Fibroblast of skin of abdomen (primary cell): ENCODE measurements at places on chromosomes 6 and 20.

- DNase-seq: peak; percentile 90
Observed at GRCh38 chr6:142297996-142298753, 3.6 kb upstream of the ADGRG6 start.

DNA sequence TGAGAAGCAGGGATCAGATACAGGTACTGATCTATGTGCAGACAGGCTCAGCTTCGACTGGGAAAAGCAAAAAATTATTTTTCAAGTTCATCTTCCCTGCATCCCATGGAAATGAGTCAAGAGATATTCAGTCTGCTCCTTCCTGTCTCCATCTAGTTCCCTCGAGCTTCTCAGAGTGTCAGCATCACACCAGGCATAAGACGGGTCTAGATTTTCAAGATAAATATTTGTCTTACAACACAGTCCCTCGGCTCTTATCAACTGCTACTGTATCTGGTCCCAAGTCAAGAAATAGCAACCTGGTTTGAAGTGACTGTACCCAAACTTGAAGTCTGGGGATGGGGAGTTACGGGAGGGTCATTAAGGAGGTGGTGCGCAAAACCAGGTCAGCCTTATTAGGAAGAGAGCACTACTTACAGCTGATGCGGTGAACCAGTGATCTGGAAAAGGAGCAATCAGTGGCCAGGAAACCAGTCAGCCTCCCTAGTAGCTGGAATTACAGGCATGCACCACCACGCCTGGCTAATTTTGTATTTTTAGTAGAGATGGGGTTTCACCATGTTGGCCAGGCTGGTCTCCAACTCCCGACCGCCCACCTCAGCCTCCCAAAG lies 29.7 kb downstream of the ZMYND8 start:
- DNase-seq: peak; percentile 56

DNA sequence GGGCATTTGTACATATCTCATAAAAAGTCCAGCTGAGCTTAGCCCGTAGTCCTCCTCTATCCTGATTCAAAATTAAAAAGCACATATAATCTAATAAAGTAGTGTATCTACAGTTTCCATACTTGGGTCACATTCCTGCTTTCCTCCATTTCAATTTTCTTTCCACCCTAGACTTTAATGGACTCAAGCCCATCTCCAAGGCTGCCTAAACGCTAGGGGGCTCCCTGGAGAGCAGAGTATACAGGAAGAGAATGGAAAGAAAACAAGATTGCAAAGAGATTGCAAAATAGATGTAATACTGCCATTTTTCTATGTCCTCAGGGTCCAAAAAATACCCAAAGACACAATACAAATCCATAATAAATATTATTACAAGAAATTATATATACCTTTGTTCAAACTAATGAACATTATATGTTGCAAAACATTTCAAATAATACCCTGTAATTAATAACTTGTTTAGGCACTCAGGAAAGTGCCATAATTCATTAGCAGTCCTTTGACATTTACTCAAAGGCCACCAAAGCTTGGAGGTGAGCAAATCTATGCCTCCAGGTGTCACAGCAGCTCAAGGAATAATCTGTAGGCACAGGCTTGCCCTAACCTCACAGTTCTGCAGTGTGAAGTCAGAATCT lies 2.4 kb upstream of the MCM3 start:
- DNase-seq: peak; percentile 76

- DNase-seq: no peak
Observed at GRCh38 chr20:64113444-64113775, 6.0 kb upstream of the NPBWR2 start.

GRCh38 chr6:20182926-20183521 lies 29.2 kb downstream of the MBOAT1 start:
- DNase-seq: no peak

DNA sequence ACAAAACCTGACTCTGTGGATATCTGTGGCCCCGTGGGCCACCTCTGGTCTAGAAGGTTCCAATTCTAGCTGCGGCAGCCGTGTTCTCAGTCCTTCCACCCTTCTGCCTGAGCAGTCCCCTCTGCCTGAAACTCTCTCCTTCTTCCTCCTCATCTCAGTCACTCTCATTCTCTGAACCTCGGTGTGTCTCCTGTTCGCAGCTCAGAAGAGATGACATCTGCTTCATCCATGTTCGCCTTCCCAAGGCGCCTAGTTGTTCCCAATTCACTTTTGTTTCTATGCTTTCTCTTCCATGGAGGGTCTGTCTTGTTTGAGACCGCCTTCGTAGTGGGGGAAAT lies 95.5 kb downstream of the CEBPB start:
- DNase-seq: no peak

GRCh38 chr6:710601-711571 lies 17.9 kb upstream of the EXOC2 start:
- DNase-seq: peak; percentile 61

DNA sequence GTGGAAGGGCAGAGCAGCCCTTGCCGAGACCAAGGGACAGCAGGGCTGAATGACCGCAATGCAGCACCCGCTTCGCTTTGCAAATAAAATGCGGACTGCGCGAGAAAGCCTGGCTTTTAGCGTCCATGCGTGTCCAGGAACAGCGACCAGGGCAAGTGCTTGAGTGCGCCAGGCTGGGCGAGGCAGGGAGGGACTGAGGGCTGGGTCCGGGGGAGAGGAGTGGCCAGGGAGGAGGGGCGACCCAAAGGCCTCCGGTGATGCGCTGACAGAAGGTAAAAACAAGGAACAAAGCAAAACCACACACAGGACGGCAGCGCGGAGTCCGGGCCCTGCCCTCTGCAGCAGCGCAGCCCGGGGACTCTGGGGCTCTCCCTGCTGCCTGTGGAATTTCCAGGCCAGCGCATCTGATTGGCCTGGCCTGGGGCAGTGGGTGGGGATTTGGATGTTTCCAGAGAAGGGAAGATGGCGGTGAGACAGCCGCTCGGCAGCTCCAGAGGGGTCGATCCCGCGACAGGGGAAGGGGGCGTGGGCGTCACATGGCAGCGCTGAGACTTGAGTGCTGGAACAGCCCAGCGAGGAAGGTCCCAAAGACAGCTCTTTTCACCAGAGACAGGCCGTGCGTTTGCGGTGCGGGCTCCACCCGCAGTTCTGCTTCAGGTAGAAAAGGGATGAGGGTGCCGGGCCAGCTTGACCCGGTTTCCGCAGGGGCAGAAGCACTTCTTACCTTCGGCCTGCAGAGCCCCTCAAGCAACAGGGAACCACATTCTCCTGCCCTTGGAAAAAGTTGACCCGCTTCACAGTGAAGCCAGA lies 51.8 kb downstream of the SSR1 start:
- peak; percentile 88 for DNase-seq

DNA sequence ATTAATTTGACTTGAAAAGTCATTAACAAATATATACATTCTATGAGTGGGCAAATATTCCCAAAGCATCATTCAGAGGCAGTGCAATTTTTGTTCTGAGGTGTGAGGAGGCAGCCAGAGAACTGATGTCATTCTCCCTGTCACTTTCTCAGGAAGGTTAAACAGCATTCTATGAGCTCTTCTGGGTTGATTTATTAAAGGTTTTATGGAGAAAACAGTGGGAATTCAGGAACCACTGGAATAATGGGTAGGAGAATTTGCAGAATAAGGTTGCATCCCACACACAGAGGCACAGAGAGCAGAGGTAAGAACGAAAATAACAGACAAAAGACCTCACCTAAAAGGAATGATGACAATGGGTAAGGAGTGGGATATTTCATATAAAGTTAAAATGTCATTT lies 860.6 kb downstream of the TFAP2A start:
- DNase-seq: no peak

- peak; percentile 27 for DNase-seq
Observed at GRCh38 chr6:125952764-125953501, 3.6 kb upstream of the HINT3 start.

DNA sequence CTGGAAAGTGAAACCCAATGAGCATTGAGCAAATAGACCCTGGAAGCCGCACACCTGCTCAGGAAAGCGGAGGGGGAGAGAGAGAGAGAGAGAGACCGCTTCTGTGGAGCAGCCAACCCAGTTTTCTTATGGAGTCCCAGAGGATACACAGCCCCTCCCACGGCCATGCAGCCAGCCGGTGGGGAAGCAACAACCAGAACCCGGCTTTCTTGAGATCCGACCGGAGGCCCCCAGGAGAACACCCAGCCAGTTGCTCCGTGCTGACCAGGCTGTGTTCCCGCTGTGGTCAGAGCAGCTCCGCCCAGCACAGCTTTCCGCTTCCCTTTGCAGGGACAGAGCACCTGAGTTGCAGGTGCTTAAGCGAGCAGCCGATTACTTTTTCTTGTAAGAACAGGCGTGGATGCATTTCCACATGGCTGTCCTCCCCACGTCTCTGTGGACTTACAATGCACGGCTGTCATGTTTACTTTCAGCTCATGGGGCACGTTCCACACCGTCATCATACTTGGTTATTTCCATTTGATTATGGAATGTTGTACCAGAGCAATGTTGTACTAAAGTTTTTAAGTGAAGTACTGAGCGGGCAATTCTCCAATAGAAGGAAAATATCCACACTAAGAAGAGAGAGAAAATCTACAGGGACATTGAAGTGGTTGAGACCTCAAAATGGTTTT lies 381.9 kb downstream of the THBS2 start:
- DNase-seq: no peak

GRCh38 chr6:135144673-135145062 lies 36.4 kb upstream of the MYB start:
- DNase-seq: no peak

GRCh38 chr6:157126183-157127098 lies 196.9 kb downstream of the TMEM242 start:
- DNase-seq: no peak

DNA sequence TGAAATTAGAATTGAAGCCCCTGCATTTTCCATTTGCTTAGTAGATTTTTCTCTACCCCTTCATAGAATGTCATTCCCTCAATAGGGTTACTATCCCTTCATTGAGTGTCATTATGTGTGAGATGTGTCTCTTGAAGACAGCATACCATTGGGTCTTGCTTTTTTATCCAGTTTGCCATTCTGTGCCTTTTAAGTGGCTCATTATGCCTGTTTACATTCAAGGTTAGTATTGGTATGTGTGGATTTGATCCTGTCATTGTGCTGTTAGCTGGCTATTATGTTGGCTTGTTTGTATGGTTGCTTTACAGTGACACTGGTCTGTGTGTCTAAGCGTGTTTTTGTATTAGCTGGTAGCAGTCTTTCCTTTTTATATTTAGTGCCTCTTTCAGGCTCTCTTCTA lies 25.7 kb upstream of the TCF21 start:
- no peak for DNase-seq

GRCh38 chr6:160861824-160862223 lies 129.7 kb upstream of the MAP3K4 start:
- DNase-seq: no peak

- no peak for DNase-seq
Observed at GRCh38 chr6:169720207-169720855, 4.0 kb downstream of the PHF10 start.

DNA sequence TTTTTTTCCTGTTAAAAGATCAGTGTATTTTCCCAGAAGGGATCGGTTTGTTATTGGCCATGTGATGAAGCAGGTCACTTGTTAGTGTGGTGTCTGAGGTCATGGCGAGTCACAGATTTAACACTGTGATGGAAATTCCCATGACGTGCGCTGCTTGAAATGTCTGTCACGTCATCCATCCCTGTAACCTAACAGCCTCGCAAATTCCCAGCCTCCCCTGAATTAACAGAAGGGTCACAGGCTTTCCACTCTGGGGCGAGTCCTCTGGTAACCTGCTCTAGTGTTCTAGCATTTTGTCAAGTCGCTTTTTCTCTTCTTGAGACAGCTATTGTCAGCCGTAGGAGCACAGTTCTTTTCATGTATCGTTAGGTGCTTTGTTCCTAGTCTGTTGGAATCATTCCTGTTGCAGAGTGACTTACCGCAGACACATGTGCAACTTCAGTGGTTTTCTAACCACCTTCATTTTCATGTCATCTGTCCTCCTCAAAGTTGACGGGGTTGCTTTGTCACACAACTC lies 137.2 kb downstream of the MAP3K4 start:
- DNase-seq: peak; percentile 37

GRCh38 chr20:47205577-47206123 lies 150.8 kb downstream of the ZMYND8 start:
- DNase-seq: peak; percentile 76

GRCh38 chr6:158262755-158263154 lies 49.5 kb upstream of the TULP4 start:
- DNase-seq: no peak

DNA sequence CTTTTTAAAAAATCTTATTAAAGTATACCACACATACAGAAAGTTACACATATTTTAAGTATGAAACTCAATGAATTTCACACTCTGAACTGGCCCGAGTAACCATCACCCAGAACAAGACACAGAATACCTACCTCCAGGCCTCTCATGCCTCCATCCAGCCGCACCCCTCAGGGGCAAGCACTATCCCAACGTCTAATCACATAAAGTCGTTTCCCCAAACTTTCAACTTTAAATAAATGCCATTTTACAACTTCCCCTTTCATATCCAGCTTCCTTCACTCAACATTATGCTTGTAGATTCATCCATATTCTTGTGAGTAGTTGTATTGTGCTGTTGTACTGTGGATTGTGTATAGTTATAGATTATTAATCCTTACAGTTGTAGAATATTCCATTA lies 539.1 kb downstream of the CD83 start:
- DNase-seq: no peak

GRCh38 chr20:63694584-63695423 lies 1.6 kb upstream of the TNFRSF6B start:
- DNase-seq: no peak
